ENCODE measurements at places on chromosomes 6 and 20.

- DNase-seq = no peak
Measured at GRCh38 chr6:28693751-28694443, 168.2 kb downstream of the GPX5 start.

DNA sequence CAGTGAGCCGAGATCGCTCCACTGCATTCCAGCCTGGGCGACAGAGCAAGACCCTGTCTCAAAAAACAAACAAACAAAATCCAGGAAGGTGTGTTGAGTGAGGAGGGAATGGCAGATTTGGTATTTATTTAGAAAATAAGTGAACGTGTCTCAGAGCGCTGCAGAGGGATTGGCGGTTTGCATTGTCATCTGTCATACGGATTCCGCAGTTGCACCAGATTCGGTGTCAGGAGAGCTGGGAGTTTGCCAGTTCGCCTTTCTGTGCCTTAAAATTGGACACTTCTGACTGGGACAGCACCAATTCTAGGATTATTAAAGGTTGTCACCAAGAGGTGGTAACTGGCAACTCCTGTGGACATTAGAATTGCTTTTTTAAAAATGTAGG is 912 bp downstream of the SNRNP48 start:
- DNase-seq = no peak

DNA sequence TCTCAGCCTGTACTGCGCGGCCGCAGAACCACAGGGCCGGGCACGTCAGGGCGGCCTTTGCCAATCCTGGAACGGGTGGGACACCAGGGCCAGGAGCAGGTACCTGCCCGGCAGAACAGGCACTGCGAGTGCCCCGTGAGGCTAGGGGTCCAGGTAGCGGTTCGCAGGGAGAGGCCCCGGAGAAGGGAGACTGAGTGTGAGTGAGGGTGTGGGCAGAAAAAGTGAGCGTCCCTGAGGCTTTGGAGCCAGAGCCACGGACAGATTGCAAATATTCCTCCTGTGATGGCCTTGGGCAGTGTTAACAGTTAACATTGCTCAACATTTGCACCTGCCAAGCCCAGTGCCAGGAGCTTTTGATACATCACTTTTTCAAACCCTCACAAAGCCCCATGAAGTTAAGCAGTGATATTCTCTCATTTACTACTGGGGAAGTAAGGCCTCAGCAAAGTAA is 491 bp downstream of the GNMT start:
- DNase-seq = no peak

DNA sequence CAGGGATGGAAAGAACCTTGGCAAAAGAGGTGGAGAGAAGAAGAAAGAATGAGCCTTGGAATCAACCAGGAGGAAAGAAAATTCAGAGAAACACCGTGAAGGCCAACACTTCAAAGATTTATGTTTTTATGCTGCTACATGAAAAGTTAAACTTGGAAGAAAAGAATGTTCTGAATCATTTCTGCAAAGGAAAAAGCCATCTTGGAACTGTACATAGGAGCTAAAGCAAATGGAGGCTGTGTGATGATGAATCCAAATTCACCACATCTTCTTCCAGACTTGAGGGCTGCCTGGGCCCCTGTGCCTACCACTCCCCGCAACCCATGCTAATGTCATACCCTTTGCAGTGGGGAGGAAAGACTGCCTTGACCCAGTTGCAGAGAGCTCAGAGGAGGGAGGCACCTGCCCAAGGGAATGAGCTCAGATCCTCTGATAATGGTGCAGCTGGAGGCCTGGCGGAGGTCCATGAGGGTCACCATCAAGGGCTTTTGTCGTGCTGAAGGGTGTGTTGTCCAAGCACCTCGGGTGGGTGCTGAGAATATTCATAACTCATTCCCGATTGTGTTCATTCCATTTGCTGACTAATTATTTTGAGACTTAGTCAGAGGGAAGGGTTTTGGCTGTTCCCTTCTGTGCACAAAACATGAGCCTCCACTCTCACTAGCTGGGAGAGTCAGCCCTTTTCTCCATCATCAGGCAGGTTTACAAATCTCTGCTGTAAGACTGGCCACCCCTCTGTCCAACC is 245.8 kb upstream of the JAG1 start:
- no peak for DNase-seq

DNA sequence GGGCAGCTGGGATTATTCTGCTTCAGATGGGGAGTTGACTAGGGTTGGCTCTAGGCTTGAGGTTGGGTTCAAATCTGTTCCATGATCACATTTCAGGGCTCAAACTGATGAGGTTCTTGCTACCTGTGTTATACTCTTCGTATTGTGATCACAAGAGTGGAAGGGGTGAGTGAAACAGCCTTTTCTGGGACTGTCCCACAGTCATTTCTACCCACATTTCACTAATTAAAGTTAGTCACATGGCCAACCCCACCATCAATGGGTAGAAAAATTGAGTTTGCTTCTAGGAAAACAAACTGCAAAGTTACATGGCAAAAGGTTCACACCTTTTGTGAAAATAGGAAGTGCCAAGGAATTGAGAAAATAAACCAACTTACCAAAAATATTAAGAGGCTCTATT is 33.5 kb upstream of the BMP2 start:
- DNase-seq = no peak

DNA sequence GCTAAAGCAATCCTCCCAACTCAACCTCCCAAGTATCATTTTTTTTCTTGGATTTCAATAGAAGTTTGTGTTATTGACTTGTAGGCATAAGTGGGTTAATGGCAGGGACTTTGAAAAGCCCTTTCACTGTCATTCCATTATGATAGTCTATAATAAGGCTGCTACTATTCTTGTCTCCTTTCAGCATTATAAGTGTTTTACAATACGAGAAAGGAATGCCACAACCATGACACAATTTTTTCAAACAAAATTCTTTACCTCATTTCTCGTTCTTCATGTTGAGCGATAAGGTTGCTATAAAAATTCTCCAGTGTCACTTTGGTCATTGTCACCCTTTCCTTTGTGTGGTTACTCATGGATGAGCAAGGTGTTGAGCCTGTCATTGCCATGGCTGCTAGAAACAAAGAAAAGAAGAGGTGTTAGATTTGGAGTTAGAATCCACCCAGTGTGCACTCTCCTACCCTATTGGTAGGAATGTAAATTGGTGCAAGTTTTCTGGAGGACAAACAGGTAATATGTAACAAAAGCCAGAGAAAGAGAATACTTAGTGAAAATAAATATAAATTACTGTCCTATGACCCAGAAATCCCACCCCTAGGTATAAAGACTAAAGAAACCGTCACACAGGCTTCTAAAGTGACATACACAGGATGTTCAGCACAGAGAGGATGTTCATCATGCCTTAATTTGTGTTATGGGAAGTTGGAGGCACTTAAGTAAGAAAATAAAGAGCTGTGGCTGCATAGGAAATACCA is 7.3 kb downstream of the STK38 start:
- no peak for DNase-seq

GRCh38 chr6:81696524-81696923 is 56.0 kb downstream of the TENT5A start:
- DNase-seq = no peak

DNA sequence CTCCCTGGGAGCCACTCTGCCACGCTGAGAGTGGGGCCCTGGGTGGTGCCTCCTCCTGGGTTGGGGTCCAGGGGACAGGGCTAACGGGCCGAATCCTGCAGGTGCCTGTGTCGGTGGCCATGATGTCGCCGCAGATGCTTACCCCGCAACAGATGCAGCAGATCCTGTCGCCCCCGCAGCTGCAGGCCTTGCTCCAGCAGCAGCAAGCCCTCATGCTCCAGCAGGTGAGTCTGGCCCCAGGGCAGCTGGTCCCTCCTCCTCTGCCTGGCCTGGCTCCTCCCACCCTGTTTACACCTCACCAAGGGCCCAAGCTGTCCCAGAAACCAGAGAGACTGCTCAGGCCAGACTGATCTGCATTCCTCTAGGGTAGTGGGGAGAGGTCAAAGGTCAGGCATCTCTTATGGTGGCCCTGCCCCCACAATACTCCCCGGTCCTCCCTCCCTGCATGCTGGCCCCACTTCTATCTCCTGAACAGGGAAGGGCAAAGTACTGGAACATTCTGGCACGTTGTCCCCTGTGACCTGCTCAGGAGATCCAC is 38.6 kb downstream of the FOXP4 start:
- DNase-seq = no peak

DNA sequence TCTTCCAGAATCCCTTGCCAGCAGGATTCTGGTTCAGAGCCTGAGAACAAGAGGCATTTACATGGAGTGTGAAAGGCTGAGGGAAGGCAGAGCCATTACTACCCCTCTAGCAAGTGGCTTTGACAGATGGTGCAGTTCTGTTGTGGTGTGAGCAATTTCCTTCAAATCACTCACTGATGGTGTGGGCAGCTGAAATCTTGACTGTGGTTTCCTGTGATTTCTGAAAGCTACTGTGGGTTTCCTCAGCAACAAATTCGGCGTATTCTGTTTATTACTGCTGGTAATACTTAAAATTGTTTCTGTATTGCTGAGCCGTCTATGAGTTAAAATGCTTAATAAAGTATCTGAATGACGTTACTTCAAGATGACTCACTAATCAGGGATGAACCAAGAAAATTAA is 181.5 kb upstream of the TCF21 start:
- no peak for DNase-seq

DNA sequence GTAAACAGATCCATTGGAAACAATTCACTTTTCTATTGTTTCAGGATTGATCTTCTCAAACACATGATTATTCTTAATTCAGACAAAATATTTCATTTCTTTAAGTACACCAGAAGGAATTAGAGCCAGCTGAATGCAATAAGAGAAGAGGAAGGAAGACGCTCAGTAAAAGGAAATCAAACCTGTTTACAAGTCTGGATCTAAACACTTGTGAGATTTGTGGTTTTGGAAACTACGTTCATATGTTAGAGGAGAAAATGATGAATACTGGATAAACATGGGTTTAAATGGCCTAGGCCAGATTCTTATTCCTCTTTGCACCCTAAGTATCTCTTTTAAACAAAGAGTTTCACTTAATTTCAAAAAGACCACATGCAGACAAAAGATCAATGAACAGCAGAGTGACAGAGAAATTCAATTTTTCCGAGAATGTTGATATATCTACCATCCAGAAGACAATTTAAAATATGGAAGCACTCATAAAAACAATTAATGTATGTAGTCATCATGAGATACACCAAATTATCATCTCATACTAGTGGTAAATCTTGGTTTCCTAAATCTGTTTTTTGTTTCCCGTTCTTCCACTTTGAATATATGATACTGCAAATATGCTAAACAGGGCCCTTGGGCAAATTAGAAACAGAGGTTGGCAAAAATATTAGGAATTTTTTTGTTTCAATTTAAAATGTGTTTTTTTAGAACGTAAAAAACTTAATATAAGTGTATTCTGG is 703.5 kb upstream of the CITED2 start:
- no peak for DNase-seq

DNA sequence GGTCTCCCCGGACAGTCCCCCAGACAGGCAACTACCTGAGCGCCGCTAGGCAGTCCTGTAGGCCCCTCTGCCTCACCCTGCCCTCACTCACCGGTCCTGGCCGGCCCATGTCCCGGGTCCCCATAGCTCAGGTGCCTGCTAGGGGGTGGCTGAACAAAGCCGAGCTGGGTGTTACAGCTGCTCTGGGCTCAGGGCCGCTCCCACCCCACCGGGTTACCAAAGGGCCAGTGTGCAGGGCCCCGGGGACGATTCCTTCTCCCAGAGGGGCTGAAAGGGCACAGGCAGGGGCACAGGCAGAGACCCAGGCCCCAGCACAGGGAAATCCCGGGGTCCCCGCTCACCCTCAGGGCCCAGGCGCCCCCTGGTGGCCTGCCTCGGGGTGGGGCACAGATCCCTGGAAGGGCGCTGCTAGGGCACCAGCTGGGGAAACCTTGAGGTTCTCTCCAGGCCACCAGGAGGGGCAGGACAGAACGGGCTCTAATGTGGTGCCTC is 118.4 kb downstream of the GRM4 start:
- DNase-seq = peak; percentile 70

DNA sequence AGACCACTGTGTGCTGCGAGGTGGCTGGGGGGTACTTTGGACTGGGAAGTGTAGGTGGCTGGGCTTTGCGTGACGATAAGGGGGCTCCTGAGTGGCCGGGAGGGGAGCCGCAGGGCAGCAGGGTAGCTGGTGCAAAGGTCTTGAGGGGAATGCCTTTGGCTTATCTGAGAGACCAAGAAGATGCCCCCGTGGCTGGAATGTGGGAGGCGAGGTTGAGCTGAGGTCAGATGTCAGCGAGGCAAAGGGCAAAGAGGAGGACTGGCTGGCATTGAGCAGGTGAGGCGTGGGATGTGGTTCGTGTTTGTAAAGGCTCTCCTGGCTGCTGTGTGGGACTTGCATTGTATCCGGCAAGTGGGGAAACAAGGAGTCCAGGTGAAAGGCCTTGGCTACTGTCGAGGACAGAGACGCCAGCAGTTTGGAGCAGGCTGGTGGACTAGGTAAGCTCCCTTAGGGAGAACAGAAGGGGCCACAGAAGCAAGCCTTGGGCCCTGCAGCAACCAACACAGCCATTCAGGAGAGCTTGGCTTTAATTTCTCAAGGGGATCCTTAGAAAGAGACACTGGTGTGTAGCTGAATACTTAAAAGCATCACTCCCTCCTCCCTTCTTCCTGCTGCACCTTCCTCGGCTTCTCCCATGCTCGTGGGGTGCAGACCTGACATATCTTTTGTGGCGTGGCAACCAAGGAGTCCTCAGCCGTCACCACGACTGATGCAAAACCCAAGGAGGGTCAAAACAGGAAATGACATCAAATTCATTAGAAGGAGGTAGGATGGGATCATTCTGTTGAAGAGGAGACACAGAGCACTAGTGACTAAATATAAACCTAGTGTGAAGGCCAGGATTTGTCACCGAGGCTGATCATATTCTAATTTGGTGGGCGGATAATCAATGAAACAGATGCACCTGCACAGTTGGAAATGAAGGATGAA is 53.5 kb upstream of the ERVFRD-1 start:
- no peak for DNase-seq

DNA sequence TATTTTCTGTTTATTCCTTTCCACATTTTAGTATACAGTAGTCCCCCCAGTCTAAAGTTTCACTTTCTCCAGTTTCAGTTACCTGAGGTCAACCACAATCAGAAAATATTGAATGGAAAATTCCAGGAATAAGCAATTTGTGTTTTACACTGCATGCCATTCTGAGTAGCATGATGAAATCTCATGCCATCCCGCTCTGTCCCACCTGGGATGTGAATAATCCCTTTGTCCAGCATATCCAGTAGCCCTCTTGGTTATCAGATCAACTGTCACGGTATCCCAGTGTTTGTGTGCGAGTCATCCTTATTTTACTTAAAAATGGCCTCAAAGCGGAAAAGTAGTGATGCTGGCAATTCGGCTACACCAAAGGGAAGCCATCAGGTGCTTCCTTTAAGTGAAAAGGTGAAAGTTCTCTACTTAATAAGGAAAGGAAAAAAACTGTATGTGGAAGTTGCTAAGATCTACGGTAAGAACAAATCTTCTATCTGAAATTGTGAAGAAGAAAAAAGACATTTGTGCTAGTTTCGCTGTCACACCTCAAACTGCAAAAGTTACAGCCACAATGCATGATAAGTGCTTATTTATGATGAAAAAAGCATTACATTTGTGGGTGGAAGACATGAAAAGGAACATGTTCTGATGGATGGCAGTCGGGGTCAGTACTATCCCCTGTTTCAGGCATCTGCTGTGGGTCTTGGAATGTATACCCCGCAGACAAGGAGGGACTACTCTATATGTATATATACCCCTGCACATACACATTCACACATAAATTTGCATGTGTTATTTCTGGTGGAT is 11.3 kb downstream of the NOX3 start:
- DNase-seq = no peak
